Stimulated activated CD8-positive, alpha-beta memory T cell treated with anti-CD3 and anti-CD28 coated beads, Interleukin-7, amount 100 ng/mL, for 1 hour (primary cell): ENCODE measurements at places on chromosomes 2 and 18.

GRCh38 chr2:190062601-190063000 lies at the start of gene MSTN:
TSS of gene MSTN (minus strand) at chr2:190062729. CDS start at chr2:190062596, 133 bp downstream.
- no peak for DNase-seq

GRCh38 chr2:24498121-24498520 lies 7.1 kb downstream of the NCOA1 start:
- no peak for DNase-seq

DNA sequence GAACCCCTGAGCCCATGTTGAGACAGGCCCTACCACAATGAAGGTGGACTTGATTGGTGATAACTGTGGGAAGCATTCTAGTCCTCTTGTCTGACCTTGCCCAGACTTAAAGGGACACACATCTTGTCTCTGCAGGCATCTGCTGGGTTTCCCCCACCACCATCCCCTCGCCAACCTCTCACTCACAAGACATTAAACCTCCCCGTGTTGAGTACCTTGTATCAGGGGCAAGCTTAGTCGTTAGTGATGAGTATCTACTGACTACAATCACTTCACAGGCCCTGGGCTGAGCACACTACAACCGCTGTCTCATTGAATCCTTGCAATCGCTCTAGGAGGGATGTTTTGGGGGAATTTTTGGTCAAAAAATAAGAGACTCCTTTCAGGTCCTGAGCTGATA lies 86.0 kb downstream of the ICOS start:
- DNase-seq = no peak

GRCh38 chr18:26865557-26865956 lies at the start of gene AQP4:
TSS of gene AQP4 (minus strand) at chr18:26865707. CDS start at chr18:26865689, 18 bp downstream.
- DNase-seq = no peak

- no peak for DNase-seq
These were observed 1875.2 kb upstream of the PIK3C3 start for GRCh38 chr18:40079786-40080185.

DNA sequence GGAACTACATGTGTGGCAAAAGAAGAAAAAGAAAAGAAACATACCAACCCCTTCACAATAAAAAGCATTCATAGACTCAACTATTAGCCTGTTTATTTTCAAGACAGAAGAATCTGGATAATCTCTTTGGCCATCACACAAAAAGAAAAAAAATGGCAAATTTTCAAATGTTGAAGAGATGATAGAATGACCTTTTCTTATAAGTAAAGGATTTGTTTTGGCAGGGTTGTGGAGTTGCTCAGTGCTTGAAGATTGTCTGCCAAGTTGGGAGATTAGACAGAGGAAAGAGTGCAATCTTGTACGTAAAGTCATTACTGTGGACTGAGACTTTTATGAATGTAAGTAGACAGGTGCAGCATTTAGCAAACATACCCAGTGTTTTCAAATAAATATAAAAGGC lies 18.5 kb upstream of the FAM171B start:
- no peak for DNase-seq

GRCh38 chr18:14941792-14942191 lies 193.8 kb downstream of the ANKRD30B start:
- DNase-seq = no peak

DNA sequence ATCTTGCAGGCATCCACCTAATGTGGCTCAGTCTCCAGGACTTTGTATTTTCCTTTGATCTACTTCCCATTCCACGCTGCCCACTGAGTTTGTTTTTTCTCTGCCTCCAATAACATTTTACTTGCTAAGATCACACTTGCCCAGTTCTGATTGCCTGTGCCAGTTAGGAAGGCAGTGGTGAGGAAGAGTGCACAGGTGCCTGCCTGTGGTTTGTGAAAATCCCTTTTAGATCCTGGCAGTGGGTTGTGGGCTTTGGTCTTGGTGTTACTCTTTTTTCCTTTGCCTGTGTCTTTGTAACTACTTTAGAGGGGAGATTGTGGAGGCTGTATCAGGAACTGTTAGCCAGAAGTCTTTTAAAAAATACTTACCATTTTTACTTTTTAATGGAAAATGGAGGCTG lies 36.9 kb upstream of the KCNG2 start:
- DNase-seq = no peak

DNA sequence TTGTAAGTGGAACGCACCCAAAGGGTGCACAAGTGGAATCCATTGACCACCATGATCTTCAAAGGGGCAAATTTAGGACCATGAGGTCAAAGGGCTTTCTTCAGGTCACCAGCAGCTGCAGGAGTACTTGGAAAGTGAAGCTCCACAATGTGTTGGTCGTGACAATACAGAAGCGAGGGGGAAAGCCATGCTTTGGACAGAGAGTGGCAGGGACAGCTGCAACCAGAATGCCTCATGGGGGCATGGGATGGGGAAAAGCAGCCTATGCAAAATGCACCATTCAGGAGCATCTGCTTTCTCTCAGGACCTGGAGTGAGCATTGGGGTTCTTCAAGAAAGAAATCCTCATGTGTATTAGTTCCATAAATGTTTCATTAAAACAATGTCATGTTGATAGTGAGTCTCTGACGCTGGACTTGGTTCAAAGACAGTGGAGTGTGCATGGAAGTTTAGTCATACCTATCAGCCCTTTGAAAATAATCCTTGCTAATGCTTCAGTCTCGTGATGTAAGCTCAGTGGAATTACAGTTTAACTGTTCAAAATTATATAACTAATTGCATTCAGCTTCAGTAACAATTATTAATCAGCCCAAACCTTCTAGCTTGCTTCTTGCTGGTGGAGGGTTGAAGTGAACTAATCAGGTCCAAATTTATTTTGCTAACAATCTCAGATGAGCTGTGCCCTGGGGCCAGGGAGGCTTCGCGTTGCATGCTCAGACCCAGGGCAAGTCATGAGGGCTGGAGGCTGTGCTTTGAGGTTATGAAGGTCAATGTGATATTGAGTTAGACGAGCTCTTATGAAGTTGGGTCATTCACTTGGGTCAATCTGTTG lies 41.6 kb downstream of the ACKR3 start:
- no peak for DNase-seq

DNA sequence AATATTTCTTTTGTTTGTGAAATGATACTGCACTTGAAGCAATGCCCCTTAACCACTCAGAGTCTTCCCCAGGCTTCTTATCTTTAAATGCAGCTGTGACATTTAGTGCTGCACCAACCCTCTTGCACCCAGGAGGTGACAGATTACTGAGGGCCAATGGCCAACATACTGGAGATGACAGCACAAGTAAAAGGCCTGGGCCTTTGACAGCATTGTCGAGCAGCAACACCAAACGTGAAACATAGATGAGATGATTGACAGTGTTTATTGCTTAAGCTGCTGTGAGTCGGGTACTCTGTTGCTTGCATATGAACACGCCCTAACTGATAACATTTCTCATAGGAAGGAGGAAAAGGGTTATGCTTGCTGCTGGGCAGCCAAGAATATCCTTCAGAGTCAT lies 80.3 kb downstream of the THNSL2 start:
- no peak for DNase-seq

- no peak for DNase-seq
These were observed 3.0 kb upstream of the TGFA start for GRCh38 chr2:70556608-70557007.

DNA sequence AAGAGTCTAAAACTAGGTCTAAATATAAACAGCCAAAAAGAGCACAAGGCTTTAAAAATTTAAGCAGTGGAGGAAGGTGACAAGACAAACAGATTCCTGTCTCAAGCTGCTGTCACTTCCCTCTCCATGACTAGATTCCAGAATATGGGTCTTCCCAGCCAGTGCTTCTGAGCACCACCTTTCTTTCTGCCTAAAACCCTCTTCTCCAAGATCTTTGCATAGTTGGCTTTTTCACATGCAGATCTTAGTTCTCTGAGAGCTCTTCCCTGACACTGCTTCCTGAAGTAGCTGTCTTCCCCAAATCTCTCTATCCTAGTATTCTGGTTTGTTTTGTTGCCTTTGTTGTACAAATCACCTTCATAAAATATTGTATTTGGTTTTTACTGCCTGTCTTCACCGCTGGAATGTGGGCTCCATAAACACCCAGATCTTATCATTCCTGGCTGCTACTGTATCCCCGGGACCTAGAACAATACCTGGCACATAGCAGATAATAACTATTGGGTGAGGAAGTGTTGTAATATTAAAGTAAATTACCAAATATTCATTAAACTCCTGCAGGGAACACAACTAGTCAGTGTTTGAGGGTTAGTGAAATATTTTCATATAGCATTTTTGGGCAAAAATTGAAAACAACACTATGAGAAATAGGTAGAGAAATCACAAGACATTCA lies 150.2 kb downstream of the CCDC85A start:
- no peak for DNase-seq

GRCh38 chr2:40507432-40507831 lies 55.5 kb upstream of the SLC8A1 start:
- no peak for DNase-seq

- DNase-seq = no peak
These were observed 92.6 kb upstream of the KCNE4 start for GRCh38 chr2:222959358-222959757.

GRCh38 chr2:47520302-47520630 lies 117.3 kb downstream of the MSH2 start:
- DNase-seq = no peak

- no peak for DNase-seq
These were observed 75.4 kb downstream of the SPTBN1 start for GRCh38 chr2:54531558-54531957.

GRCh38 chr2:178819992-178820391 lies 12.8 kb upstream of the TTN start:
- no peak for DNase-seq

DNA sequence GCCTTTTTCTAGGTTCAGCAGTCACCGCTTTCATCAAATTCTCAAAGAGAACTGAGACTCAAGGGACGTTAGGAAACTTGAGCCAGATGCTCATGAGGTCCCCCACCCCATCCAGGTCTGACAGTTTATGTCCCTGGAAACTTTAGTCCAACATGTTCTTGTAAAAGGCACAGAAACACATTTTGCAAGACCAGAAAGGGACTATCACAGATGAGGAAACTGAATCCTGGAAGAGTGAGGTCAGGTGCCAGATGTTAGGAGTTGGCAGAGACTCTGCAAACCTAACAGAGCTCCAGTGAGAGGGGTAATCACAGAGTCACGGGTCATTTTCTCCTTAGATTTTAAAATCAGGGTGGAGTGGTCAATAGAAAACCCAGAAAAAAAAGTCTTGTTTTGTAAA lies 76.6 kb downstream of the RDH14 start:
- no peak for DNase-seq

- DNase-seq = no peak
These were observed 11.0 kb downstream of the TANK start for GRCh38 chr2:161170958-161171932.
